ENCODE measurements at places on chromosomes 2 and 18.

DNA sequence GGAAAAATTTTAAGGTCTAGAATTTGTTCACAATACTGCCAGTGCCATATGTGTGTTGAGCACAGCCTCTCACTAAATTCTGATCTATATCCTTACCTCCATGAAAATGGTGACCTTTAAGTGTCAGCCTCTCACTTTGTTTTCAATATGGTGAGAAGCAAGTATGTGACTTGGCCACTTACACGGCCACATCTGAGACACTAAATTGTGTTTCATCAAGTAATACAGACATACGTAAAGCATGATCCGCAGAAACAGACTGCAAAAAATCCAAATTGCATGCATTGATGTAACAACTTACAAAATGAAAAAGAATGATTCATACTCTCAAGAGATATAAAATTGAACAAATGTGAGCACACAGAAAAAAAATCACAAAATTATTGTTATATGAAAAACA, 55.2 kb upstream of the UGP2 start:
- no peak for DNase-seq

- DNase-seq: no peak
These were observed 79.3 kb downstream of the SDC1 start for GRCh38 chr2:20145497-20146193.

GRCh38 chr18:13374096-13374467, 155.5 kb downstream of the LDLRAD4 start:
- no peak for DNase-seq

GRCh38 chr18:50726960-50727589, 92.7 kb downstream of the MRO start:
- peak; percentile 0 for DNase-seq

- no peak for DNase-seq
These were observed 47.3 kb upstream of the FZD7 start for GRCh38 chr2:201986463-201986735.

- no peak for DNase-seq
These were observed 165.2 kb downstream of the TWIST2 start for GRCh38 chr2:239012936-239013677.

- DNase-seq: no peak
These were observed 88.9 kb downstream of the MCFD2 start for GRCh38 chr2:46826569-46827245.

GRCh38 chr2:226515344-226516055, 284.1 kb downstream of the IRS1 start:
- no peak for DNase-seq

GRCh38 chr2:148493822-148494563, 150.6 kb upstream of the EPC2 start:
- peak; percentile 26 for DNase-seq
